ENCODE measurements at places on chromosomes 6 and 20. TPM values are rescaled to one million over a fixed set of nuclear protein-coding genes. Genes with fewer than 3 reads are reported as not detected.

The FAM83C gene
- polyA plus RNA-seq, result not detected

DNA sequence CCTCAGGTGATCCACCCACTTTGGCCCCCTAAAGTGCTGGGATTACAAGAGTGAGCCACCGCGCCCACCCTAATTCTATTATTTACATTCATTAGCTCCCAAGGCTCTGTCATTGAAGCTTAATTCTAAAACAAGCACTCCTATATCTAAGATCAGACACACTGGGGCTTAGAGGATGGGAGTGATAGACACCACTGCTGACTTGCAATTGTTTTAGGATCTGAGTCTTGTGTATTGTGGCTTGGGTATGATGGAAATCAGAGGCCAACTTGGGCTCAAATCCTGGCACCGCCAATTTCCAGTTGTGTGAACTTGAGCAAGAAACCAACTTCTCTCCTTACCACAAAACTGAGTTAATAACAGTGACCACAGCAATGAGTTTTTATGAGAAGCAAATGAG, 34.7 kb downstream of the MTRES1 start:
- no peak for DNase-seq

The TMC2 gene
- 0.44 TPM for polyA plus RNA-seq

DNA sequence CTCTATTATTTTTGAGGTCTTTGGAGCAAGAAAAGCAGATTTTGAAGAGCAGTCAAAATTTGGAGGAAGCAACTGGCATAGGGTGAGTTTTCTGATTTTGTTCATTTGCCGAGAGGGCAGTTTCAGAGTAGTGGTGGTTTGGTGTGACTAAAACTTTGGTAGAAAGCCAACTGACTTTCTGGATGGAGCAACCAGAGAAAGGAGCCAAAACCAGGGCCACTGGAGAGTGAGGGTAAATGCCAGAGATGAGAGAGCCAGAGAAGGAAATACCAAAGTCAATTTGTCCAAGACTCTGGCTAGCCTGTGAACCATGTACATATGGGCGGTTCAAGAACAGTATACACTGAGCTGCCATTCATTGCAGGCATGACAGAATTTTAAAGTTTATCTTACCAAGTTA, 40.5 kb upstream of the ZBTB24 start:
- DNase-seq, result no peak

DNA sequence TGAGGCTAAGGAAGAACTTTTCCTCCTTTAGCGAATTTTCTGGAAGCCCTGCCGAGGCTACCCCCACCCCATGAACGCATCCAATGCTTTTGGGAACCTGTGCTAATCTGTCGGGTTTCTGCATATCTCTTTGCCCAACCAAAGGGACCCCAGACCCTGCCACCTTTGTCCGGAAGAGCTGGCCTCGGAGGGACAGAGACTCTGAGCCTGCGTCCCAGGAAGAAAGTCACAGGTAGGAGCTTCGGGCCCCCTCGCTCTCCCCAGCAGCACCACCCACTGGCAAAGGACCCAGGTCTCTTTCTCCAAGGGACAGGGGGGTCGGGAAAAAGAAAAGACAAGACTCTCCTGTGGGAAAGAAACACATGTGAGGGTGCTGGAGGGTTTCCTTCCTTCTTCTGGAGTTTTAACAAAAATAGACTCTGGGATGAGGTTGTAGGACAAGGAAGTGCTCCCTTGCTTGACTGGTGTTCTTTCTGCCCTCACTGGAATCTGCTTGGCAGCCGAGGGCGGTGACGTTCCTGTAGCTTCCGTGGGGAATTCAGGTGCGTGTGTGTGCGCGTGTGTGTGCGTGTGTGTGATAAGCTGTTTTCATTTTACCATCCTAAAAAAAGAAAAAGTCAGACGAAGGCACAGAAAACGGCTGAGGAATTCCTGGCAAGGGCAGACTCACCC, 16.3 kb upstream of the FOXC1 start:
- DNase-seq, result no peak

The FAM209B gene
- 0.29 TPM for polyA plus RNA-seq

The HDGFL1 gene
- not detected for polyA plus RNA-seq

The SLC4A11 gene
- 2.7 TPM for polyA plus RNA-seq

GRCh38 chr6:164982389-164982788, 327.0 kb downstream of the C6orf118 start:
- no peak for DNase-seq

The PKIB gene
- polyA plus RNA-seq, result 1.5 TPM

The TRIM31 gene
- not detected for polyA plus RNA-seq
